Lung (tissue), 17 donors: ENCODE measurements at places on chromosomes 12 and 14. TPM values are rescaled to one million over a fixed set of nuclear protein-coding genes. Genes with fewer than 3 reads are reported as not detected.

The PLEKHG7 gene
- 4.6 TPM for total RNA-seq

The CACNA2D4 gene
- total RNA-seq: 1.5 TPM

DNA sequence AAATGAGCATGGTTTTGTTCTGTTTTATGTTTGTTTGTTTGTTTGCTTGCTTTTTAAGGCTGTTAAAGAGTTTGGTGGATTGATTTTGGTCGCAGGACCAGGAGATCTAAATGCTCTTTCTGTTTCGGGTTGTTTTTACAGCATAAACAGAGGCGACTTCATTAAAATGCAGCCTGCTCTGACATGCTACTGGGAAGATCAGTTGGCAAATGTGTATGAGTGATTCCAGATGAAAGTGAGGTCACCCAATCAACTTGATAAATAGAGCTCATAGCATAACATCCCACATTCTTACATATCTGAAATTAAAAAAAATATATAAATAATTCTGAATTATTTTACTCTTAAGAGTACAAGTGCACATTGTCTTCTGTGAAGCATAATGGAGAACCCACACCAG, 947.7 kb downstream of the GALC start:
- no peak for DNase-seq

The KRT72 gene
- total RNA-seq: 0.17 TPM

DNA sequence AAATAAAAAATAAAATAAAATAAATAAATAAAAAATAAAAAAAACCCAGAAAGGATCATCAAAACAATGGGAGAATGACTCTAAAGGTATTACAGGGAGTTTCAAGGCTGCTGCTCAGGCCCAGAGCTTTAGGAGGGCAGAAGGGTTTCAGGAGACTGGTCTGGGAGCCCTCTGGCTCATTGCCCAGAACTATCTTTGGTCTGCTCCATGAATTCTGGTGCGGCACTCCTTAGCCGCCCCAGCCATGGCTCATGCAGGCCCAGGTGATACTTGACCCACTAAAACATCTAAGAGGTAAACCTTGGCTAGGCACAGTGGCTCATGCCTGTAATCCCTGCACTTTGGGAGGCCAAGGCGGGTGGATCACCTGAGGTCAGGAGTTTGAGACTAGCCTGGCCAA, 14.7 kb upstream of the TMED10 start:
- DNase-seq: no peak

DNA sequence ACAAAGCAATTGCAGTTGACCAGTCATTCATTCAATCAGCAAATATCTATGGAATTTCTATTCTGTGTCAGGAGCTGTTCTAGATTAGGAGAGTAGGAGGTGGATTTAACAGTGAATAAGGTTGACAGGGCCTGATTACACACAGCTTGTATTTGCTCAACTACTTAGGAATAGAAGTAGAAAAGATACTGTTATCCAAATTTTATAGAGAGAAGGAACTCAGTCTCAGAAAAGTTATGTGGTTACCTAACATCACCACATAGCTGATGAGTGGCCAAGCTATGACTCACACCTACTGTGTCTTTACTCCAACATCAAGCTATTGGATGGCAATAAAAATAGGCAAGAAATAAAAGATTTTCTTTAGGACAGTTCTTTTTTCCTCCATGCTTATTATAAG, 374.8 kb downstream of the RMST start:
- no peak for DNase-seq

DNA sequence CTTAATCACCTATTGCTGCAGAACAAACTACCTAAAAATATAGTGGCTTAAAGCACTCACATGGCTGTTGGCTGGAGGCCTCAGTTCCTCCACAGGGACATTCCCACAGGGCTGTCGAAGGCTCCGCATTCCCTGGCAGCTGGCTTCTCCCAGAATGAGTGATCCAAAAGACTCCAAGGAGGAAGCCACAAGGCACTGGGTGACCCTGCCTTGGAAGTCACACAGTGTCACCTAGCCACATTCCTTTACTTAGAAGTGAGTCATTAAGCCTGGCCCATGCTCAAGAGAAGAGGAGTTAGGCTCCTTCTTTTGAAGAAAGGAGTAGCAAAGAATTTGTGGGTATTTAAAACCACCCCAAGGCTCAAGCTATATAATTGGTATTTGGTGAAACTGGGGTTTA, 63.9 kb upstream of the MAP1LC3B2 start:
- DNase-seq: no peak

DNA sequence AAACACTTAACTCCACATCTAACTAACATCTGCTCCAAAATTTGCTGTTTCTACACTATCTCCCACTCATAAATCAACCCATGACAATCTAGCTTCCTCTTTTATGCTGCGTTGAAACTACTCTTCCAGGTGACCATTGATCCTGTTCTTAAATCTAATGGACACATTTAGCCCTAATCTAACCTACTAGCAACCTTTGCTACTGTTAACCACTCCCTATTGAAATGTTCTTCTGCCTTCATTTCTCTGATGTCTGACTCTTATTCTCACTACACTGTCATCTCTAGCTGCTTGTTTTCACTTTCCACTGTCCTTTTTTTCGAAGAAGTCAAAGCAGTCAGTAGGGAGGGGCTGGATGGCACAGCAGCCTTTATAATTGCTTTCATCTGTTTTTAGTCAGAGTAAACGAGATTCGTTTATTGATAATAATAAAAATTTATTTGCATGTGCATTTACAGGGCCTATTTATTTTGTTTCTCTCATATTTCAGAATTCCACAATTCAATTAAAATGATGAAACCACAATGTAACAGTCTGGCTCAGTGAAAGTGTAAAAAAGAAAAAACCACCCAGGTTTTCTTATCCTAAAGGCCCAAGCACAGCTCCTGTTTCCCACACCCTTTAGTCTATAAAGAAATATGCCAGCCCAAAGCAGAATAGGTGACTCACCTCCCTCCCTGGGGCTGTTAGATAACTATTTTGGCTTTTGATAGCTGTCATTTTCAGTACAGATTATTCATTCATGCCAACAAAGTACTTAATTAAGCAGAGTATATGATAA, 44.9 kb downstream of the ATP2B1 start:
- DNase-seq: no peak

DNA sequence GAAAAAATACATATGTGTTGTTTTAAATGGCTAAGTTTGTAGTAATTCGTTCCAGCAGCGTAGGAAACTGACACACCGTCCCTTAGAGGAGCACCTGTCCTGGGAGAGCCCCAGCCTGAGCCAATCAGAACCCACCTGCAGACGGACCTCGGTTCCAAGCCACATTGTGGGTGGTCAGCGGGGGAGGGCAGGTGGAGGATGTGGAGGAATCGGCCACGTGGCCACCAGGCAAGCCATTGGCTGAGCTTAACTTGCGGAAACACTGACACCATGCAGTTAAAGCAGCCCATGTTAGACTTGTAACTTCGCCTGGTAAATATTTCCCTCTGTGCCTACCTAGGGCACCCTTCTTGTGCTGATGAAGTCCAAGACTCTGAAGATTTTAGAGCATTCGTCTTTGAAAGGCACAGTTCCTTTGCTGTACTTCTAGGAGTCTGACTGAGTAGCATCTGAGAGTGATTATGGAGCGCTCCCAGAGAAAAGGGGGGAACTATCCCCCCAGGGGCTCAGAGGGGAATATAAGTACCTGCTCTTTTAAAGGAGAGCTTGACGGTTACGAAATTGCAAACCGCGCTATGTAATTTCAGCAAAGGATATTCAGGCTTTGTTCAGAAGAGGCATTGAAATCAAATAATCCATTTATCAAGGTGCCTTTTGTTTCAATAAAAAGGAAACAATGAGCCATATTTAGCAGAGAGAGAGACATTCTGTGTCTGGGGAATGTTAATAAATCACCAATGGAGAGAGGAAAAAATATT, 135.7 kb downstream of the TMEM132C start:
- no peak for DNase-seq

DNA sequence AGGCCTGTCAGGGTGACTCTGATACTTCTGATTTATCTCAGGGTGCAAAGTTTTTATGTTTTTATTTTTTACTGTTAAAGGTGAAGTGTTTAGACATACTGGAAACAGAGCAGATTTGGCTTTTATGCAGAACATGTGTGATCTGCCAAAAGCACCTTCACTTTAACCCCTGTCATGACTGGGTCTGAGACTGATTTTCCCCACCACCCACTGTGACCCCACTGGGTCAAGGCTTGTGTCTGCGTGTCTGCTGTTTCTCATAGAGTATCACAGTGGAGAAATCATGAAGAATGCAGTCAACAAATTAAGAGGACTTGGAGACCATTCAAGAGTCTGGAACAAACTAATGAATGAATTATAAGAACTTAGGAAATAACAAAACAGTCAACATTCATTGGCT, 131.2 kb downstream of the SPTSSA start:
- no peak for DNase-seq

GRCh38 chr12:91851741-91852477, 293.7 kb downstream of the BTG1 start:
- DNase-seq: no peak

- peak; percentile 25 for DNase-seq
These were observed 32.0 kb downstream of the PRKD1 start for GRCh38 chr14:29895591-29896083.

DNA sequence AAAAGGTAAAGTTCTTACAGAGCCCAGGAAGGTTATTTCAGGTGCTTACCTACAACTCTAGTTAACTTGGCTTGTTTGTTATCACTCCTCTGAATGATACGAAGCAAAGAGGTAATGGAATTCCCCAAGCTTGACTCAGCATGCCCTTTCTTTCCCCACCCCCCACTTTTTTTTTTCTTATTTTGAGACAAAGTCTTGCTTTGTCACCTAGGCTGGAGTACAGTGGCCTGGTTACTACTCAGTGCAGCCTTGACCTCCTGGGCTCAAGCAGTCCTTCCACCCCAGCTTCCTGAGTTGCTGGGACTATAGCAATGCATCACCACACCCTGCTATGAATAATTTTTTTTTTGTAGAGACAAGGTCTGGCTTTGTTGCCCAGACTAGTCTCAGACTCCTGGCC, 17.1 kb upstream of the YBX3 start:
- no peak for DNase-seq

DNA sequence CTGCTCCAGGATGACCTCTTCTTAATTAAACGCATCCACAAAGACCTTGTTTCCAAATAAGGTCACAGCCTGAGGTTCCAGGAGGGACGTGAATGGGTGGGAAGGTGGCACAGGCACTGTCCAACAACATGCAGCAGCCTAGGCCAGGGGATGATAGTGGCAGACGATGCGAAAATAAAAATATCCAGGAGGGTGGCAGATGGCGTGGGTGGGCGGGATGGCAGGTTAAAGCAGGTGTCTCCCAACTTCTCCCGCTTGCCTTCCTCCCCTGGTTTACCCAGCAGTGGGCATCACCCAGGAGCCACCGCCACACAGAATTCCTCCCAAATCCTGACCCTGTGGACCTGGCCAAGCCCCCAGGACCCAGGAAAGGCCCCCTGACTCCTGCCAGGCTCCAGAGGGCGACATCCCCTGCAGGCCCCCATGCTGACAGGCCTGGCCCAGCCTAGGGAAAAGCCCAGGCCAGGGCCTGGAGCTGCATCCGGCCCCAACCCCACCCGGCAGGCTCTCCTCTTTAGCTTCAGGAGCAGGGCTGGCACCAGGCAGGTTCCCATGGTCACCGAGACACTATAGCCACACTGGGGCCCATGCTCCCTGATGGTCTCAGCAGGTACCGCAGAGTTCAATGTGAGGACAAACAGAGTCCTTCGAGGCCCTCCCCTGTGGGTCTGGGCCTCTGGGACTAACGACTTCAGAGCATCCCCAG, 9.7 kb downstream of the NCOR2 start:
- no peak for DNase-seq

The FAR2 gene
- 14.4 TPM for total RNA-seq

The LRRC74A gene
- total RNA-seq: not detected

The PPP2R5E gene
- total RNA-seq: 41.2 TPM

The CAPZA3 gene
- total RNA-seq: not detected

The INSM2 gene
- 0.17 TPM for total RNA-seq
